ENCODE measurements at places on chromosomes 1 and 21. TPM values are rescaled to one million over a fixed set of nuclear protein-coding genes. Genes with fewer than 3 reads are reported as not detected.

The CDKN2C gene
- 9.2 TPM for total RNA-seq

DNA sequence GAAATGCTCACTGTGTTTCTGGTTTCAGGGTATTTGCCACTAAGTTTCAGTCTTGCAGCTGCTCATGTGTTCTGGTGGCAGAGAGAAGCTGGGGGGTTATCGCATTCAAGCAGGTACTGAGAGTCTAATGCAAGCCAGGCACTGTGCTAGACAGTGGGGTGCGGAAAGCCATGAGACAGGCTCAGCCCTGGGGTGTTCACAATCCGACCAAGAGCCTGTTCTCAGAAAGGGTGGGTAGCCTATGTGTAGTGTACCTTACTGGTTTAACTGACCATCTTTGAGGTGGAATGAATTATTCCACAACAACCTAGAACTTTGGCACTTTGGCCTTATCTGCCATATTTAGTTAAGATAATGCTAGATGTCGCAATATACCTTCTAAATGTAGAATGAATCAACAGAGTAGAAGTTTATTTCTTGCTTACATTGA is 55.3 kb upstream of the ROR1 start:
- no peaks in the 10 kb centered on the region for H3K4me1 ChIP-seq
- H3K27me3 ChIP-seq: no peaks in the 10 kb centered on the region
- no peak for DNase-seq
- H3K36me3 ChIP-seq: no peaks in the 10 kb centered on the region

The AGO1 gene
- total RNA-seq: 26.9 TPM

DNA sequence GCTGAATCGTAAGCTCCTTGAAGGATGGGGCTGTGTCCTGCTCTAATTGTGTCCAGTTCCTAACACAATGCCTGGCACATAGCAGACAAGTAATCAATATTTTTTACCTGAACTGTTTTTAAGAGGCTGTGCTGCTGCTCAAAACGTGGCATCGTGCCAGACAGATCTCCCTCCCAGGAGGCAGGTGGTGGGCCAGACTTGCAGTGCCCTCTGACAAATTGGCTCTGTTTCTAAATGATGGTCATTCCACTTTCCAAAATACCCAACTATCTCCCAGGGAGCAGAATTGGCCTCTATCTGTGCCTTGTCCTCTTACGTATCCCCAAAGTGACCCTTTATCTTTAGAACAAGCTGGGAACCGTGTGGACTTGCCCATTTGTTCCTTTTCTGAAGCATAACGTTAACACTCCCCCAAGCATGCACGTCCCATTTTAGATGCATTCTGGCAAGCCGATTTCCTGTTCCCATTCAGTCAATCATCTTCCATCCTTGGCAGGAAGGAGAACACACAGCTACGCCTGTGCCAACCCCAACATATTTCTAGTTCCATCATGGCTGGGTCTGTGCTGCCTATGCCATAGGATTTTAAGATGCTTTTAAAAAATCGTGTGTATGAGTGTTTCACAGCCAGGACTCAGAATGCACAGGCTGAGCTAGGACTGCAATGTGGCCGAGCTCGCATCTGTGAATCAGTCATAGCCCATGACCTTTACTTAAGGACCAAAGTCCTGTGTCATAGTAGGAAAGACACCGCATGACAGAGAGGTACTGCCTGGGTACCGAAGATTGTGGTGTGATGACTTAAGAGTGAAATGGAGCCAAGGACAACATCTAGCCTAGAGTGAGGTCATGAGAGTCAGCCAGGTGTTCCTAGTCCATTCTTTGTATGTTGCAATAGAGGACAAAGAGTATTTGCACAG is 408.6 kb downstream of the PRDM2 start:
- H3K36me3 ChIP-seq: no peaks in the 10 kb centered on the region
- no peak for DNase-seq
- no peaks in the 10 kb centered on the region for H3K4me1 ChIP-seq
- H3K4me3 ChIP-seq: no peak overlapping the region
- H3K27me3 ChIP-seq: no peaks in the 10 kb centered on the region

The HRNR gene
- total RNA-seq: not detected

GRCh38 chr1:15911141-15911540 is 63.6 kb downstream of the SPEN start:
- no peak for DNase-seq
- peaks cover 71% of the 10 kb centered on the region for H3K36me3 ChIP-seq
- H3K27ac ChIP-seq: no peak overlapping the region

DNA sequence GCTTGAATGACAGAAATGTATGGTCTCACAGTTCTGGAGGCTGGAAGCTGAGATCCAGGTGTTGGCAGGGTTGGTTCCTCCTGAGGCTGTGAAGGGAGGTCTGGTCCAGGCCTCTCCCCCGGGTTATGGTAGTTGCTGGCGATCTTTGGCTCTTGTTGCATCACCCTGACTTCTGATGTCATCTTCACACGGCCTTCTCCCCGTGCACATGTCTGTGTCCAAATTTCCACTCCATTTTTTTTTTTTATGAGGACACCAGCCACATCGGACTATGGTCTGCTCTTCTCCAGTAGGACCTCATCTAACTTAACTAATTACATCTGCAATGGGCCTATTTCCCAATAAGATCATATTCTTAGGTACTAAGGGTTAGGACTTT is 232.2 kb downstream of the KCNJ6 start:
- no peaks in the 10 kb centered on the region for H3K36me3 ChIP-seq
- no peak overlapping the region for H3K4me3 ChIP-seq
- no peaks in the 10 kb centered on the region for H3K27me3 ChIP-seq
- no peak overlapping the region for H3K27ac ChIP-seq

DNA sequence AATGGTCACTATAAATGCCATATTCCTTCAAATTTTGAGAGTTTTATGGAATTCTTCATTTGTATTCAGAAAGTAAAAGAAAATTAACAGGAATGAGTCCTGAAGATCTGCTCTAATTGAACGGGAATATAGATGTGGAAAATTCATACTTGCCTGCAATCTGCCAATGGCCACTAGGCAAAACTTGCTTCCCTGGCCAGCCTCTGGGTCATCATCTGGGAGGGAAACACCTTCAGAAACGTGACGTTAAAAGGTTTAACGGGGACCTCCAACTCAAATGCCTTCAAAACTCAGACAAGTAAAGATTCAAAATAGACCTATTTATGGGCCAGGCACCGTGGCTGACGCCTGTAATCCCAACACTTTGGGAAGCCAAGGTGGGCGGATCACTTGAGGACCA is 21.7 kb upstream of the CTSK start:
- H3K36me3 ChIP-seq: peaks cover 100% of the 10 kb centered on the region
- no peaks in the 10 kb centered on the region for H3K4me1 ChIP-seq
- DNase-seq: no peak
- no peak overlapping the region for H3K27ac ChIP-seq

The KLF17 gene
- total RNA-seq: 0.47 TPM

DNA sequence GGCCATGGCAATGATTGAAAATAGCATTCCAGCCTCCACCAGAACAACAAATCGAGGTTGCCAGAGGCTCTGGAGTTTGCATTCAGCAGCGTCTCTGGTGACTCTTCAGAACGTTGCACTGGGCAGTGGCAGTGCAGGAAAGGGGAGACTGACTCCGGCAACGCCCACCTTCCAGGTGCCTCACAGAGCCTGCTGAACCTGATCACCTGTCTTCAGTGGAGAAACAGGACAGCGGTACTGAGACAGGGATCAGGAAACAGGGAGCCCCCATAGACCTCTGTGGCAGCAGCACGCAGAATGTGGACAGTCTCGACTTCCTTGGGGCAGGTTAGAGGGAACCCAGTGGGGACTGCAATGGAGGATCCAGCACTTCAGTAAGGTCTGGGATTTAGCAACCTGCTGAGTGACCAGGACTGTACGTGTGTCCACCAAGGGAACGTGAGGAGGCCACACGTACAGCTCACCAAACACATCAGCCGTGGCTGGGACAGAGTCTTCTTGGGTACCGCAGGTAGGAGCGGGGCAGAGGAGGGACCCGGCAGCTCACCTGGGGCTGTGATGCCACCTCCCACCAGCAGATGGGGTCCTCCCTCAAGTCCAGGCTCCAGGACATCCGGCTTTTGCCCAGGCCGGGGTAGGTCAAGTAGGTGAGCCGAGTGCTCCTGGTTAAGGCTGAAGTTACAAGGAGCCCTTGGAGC is 128.6 kb downstream of the PRDM2 start:
- H3K27ac ChIP-seq: no peak overlapping the region
- H3K27me3 ChIP-seq: no peaks in the 10 kb centered on the region
- peaks cover 19% of the 10 kb centered on the region for H3K4me1 ChIP-seq
- peak; percentile 82 for DNase-seq

GRCh38 chr21:36035381-36035791 is 24.9 kb downstream of the SETD4 start:
- no peaks in the 10 kb centered on the region for H3K4me1 ChIP-seq
- H3K27me3 ChIP-seq: no peaks in the 10 kb centered on the region
- H3K36me3 ChIP-seq: peaks cover 73% of the 10 kb centered on the region
- H3K4me3 ChIP-seq: no peak overlapping the region

GRCh38 chr21:23455676-23456075 is 2151.6 kb downstream of the MRPL39 start:
- H3K36me3 ChIP-seq: no peaks in the 10 kb centered on the region
- H3K27me3 ChIP-seq: no peaks in the 10 kb centered on the region
- no peaks in the 10 kb centered on the region for H3K4me1 ChIP-seq
- DNase-seq: no peak
- no peak overlapping the region for H3K27ac ChIP-seq

GRCh38 chr1:39091845-39092645 is 65.9 kb downstream of the NDUFS5 start:
- H3K27ac ChIP-seq: no peak overlapping the region
- H3K4me3 ChIP-seq: no peak overlapping the region
- H3K4me1 ChIP-seq: peaks cover 12% of the 10 kb centered on the region
- DNase-seq: no peak

GRCh38 chr1:119132179-119132578 is 8.3 kb downstream of the WARS2 start:
- H3K4me3 ChIP-seq: no peak overlapping the region
- H3K4me1 ChIP-seq: no peaks in the 10 kb centered on the region
- no peak overlapping the region for H3K27ac ChIP-seq
- no peaks in the 10 kb centered on the region for H3K36me3 ChIP-seq

The TLR5 gene
- total RNA-seq: 26.6 TPM

- peak overlapping the region; percentile 92 for H3K27ac ChIP-seq
- peak overlapping the region; percentile 87 for H3K4me3 ChIP-seq
- no peaks in the 10 kb centered on the region for H3K36me3 ChIP-seq
- H3K4me1 ChIP-seq: peaks cover 23% of the 10 kb centered on the region
- DNase-seq: no peak
Observed at GRCh38 chr1:227318853-227319607, 738 bp upstream of the CDC42BPA start.

GRCh38 chr1:173020138-173020750 is 30.5 kb downstream of the TNFSF18 start:
- H3K4me1 ChIP-seq: no peaks in the 10 kb centered on the region
- H3K27ac ChIP-seq: no peak overlapping the region

GRCh38 chr21:29125191-29125590 is 5.3 kb upstream of the MAP3K7CL start:
- no peaks in the 10 kb centered on the region for H3K4me1 ChIP-seq
- no peaks in the 10 kb centered on the region for H3K27me3 ChIP-seq
- no peak for DNase-seq
- no peak overlapping the region for H3K4me3 ChIP-seq

DNA sequence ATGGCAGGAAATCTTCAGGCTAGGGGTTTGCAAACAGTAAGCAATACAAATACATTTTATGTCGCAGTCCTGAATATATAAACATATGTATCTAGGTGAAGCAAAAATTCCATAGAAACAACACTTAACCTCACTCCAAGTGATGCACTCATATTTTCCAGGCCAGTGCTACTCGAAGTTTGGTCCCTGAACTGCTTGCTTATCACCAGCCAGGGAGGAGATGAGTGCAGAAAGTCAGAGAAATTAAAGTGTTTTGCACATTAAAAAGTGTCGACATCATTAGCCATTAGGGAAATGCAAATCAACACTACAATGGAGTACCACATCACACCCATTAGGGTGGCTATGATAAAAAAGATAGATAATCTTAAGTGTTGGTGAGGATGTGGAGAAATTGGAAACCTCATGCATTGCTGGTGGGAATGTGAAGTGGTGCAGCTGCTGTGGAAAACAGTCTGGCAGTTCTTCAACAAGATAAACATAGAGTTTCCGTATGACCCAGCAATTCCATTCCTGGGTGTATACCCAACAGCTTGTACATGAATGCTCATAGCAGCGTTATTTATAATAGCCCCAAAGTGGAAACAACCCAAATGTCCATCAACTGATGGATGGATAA is 70.5 kb upstream of the CSF1 start:
- no peaks in the 10 kb centered on the region for H3K27me3 ChIP-seq
- no peaks in the 10 kb centered on the region for H3K36me3 ChIP-seq
- no peaks in the 10 kb centered on the region for H3K4me1 ChIP-seq
- no peak overlapping the region for H3K27ac ChIP-seq
- DNase-seq: no peak

GRCh38 chr1:93744299-93744988 is 62.8 kb upstream of the BCAR3 start:
- no peak overlapping the region for H3K27ac ChIP-seq
- no peaks in the 10 kb centered on the region for H3K27me3 ChIP-seq
- no peak overlapping the region for H3K4me3 ChIP-seq
- no peaks in the 10 kb centered on the region for H3K36me3 ChIP-seq
- peaks cover 12% of the 10 kb centered on the region for H3K4me1 ChIP-seq
- no peak for DNase-seq

DNA sequence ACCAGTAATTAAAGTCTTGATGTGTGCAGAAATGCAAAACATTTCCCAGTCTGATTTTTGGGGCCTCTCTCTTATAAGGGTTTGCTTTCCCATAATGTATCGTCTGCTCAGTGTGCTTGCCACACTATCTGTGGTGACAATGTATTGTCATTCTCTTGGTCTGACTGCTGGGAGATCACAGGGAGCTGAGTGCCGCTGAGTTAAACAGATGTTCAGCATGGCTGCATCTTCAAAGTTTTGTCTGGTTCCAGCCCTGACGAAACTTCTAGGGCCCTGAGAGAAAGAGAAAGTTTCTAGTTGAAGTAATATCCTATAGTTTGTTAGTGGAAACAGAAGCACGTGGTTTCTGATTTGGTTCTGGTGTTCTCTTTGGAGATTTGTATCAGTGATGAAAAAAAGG is 42.6 kb downstream of the DNM3 start:
- H3K4me3 ChIP-seq: no peak overlapping the region
- no peak overlapping the region for H3K27ac ChIP-seq
- H3K36me3 ChIP-seq: no peaks in the 10 kb centered on the region
- DNase-seq: no peak
- H3K27me3 ChIP-seq: no peaks in the 10 kb centered on the region

GRCh38 chr1:233459968-233460367 is 132.4 kb downstream of the MAP3K21 start:
- no peaks in the 10 kb centered on the region for H3K4me1 ChIP-seq
- H3K27ac ChIP-seq: no peak overlapping the region
- H3K36me3 ChIP-seq: no peaks in the 10 kb centered on the region

DNA sequence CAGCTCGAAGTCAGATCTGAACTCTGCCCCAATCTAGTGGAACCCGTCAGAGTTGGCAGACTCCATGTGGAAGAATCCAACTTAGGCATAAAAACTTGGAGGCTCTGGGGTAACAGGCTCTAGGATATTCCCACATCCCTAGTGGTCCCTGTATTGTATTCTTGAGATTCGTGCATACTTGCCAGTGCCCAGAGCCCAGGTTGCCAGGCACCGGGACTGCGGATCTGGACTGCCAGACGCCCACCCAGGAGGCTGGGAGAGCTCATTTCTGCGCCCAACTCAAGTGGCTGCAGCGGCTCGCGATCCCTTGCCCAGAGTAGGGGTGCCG is 1.1 kb downstream of the GRIK1 start:
- peaks cover 51% of the 10 kb centered on the region for H3K27me3 ChIP-seq
- DNase-seq: no peak
- peaks cover 5% of the 10 kb centered on the region for H3K4me1 ChIP-seq
- no peak overlapping the region for H3K4me3 ChIP-seq
- H3K27ac ChIP-seq: no peak overlapping the region
- no peaks in the 10 kb centered on the region for H3K36me3 ChIP-seq

- no peaks in the 10 kb centered on the region for H3K4me1 ChIP-seq
- no peaks in the 10 kb centered on the region for H3K36me3 ChIP-seq
- no peak for DNase-seq
- H3K4me3 ChIP-seq: no peak overlapping the region
Observed at GRCh38 chr1:188027613-188028012, 1198.9 kb downstream of the PLA2G4A start.

All from lower lobe of right lung (tissue), 2 donors.